ENCODE measurements at places on chromosomes 2 and 18.

GRCh38 chr2:39524061-39524460 lies 87.0 kb upstream of the MAP4K3 start:
- no peak for DNase-seq

- no peak for DNase-seq
Observed at GRCh38 chr18:79583984-79584401, 95.6 kb upstream of the CTDP1 start.

- DNase-seq, result no peak
Observed at GRCh38 chr2:181872178-181872577, 19.4 kb upstream of the ITPRID2 start.

- no peak for DNase-seq
Observed at GRCh38 chr2:124147552-124147951, 122.5 kb downstream of the CNTNAP5 start.

GRCh38 chr2:100721693-100722092 lies 98.2 kb upstream of the NPAS2 start:
- no peak for DNase-seq

DNA sequence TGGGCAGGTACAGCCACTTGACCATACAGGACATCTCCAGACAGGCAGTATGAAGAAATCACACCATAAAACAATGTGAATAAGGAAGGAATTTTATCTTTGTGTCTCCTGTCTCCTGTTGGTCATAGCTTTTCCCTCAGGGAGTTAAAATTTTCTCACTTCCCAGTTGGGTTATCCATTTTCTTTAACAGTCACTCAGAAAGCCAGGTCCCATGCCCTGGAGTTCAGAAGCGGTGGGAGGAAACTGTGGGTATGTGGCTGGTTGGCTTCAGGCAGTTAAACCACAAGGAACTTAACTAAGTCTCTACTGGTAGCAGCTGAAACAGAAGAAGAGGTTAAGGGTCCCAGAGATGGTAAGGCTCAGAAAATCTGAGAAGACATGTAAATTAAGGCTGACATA lies 6.5 kb upstream of the SMAD2 start:
- no peak for DNase-seq

DNA sequence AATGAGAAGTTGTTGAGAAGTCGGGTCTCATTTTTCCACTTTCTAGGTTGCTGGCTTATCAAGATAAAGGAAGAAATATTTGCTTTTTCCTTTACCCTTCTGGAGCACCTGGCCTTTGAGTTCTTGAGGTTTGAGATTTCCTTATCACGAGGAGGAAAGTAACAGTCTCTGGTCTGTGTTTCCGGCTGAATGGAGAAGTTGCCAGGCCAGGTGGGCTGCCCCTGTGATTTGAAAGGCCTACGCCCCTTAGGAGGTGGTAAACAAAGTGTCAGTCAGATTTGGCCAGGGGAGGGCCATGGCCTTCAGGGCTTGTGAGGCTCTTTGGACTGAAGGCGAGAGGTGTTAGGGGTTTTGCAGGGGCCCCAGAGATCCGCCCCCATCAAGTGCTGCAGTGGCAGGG lies 156.7 kb upstream of the HAAO start:
- DNase-seq, result no peak

DNA sequence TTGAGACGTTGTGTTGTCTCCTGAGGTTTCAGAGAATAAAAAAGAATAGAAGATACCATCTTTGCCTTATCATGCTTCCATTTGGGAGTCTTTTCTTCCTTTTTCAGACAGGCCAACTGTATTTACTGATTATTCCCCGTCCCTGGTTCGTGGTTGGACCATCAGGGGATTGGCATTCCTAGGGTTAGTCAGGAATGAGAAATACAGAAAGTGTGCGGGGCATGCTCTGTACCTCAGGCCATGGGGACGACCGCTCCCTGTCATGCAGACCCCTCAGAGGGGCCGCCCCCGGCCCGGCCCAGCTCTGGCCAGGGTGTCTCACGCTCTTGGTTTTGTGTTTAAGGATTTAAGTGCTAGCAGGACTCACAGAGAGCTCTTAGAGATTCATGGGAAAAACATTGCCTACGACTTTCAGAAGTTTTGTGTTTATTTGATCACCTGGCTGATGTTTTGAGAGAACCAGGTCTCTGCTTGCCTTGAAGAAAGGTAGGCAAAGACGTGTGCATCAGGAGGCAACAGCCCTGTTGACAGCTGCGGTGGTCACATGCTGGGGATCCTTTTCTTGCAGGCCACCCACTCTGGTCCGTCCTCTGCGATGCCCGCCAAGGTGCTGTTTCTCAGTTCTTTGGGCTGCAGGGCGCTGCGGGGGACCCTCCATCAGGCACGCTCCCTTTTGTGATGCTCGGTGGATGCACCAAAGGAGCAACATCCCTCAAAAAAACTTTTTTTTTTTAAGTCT lies 317.8 kb downstream of the AGAP1 start:
- DNase-seq, result no peak

DNA sequence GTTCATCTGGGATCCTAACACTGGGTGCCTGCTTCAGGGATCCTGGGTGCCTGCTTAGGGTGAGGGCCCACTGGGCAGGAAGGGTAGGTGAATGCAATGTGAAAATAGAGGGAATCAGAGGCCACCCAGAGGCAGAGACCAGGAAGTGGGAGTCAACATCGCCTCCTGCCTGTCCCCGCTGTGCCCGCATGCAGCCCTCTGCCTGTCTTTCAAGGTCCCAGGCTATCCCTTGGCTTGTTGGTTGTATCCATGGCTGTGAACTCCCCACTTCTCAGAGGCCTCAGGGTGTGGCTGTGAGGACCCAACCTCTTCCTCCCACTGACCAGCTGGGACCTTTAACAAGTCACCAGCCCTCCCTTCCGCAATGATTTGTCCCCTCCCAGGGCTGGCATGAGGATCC lies 26.5 kb downstream of the PSD4 start:
- no peak for DNase-seq

DNA sequence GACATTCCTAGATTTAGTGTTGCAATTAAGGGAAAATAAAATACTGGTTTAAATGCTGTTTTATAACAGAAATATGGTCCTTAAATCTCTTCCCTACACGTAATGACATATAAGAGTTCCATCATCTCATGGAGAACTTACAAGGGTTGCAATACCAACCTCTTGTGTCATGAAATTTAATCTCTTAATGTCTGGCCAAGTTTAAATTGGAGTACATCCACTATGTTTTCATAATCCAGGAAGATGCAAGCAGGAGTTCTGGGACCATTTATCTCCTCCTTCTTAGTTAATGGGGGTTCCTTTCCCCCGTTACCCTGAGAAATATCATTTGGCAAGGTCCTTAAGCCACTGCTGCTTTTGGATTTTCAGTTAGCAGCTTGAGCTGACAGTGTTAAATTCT lies 126.0 kb upstream of the ACVR2A start:
- no peak for DNase-seq

All from central memory CD4-positive, alpha-beta T cell (primary cell).